ENCODE measurements at places on chromosomes 3 and 15.

DNA sequence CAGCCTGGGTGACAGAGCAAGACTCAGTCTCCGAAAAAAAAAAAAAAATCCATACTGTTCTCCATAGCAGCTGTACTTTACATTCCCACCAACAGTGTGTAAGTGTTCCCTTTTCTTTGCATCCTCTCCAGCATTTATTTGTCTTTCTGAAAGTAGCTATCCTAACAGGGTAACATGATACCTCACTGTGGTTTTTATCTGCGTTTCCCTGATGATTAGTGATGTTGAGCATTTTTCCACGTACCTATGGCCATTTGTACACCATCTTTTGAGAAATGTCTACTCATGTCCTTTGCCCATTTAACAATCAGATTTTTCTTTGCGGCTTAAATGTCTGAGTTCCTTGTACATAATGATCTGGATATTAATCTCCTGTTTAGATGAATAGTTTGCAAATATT lies 119.3 kb downstream of the RFX7 start:
- no peak for DNase-seq

DNA sequence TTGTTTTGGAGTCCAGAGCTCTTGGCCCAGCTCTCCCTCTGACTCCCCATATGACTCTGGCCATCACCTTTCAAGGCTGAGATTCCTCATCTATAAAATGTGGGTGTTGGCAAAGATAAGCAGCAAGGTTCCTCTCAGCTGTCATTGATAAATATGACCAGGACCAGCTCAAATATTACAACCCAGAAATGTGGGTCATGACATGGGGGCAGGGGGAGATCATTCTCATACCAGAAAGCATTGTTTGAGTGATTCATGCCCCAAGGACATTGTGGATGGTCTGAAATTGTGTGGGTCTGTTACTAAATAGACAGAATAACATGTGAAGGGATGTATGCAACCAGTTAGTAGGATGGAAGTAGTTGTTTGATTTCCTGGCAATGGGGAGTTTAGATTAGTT lies 13.9 kb downstream of the UPK1B start:
- DNase-seq: no peak

DNA sequence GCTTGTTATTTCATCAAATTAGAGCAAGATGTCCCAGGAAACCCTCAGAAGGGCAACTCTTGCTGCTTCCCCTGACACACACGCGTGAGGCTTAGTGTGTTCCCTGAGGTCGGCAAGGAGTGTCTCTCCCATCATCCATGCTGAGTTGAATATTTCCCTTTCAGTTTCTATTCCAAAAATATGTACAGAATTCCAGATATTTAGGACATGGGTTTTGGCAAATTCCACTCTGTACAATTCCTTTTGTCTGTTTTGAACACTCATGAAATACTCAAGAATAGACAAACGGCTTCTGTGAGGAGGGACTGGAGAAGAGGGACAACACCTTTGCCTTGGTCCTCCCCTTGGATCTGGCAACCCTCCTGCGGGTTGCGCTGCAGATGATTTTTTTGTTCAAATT lies 138.0 kb downstream of the DUT start:
- DNase-seq: no peak

GRCh38 chr3:52986938-52987337 lies 58.9 kb downstream of the SFMBT1 start:
- DNase-seq: no peak

GRCh38 chr3:138371070-138371965 lies 22.9 kb downstream of the MRAS start:
- DNase-seq: no peak

DNA sequence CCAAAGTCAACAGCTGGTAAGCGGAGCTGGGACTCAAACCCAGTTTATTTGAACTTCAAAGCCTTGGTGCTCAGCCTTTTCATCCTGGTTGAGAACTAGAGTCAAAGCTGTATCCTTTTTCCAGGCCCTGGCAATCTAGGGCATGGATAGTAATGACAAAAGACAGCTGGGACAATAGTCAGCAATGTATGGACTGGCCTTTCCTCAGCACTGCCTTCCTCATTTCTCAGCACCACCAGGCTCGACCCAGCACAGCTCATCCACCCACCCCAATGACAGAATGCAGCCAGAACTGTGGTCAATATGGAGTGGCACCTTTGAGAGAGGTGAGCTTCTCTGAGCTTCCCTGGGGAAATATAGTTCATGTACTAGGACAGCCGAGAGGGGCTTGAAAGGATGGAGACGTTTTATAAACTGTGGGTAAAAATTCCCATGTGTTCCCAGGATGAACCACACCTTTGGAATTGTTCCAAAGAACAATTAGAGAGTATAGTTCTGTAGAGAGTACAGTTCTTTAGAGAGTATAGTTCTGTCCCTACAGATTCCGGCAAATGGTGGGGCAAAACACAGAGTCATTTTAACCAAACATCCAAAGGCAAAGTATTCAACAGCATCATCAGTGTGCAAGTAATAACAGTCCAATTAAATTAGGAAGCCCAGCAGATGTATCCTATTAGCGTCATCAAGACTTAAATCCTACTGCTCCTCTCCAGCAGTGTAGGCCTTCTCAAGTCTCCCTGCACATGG lies 30.2 kb upstream of the IREB2 start:
- DNase-seq: no peak

DNA sequence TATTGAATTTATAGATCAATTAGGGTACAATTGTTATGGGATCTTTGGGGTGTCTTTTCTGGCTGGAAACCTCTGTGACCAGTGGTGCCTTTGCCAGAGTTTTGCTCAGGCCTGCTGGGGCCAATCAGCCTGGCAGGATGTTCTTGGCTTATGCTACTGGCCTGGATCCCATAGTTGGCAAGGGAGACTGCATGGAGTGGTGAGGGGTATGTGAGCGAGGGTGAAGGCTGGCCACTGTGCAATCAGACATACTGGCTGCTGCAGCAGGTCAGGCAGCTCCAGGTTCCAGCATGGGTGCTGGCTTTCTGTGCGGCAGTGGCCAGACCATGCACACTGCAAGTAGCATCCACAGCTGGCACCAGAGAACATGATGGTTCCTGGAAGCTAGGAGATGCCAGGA lies 1053.2 kb upstream of the GBE1 start:
- no peak for DNase-seq

GRCh38 chr15:39931615-39932014 lies 2.3 kb upstream of the EIF2AK4 start:
- no peak for DNase-seq

GRCh38 chr3:49779358-49780079 lies 6.8 kb downstream of the IP6K1 start:
- DNase-seq: no peak

GRCh38 chr15:98699591-98700424 lies 51.5 kb downstream of the IGF1R start:
- no peak for DNase-seq

DNA sequence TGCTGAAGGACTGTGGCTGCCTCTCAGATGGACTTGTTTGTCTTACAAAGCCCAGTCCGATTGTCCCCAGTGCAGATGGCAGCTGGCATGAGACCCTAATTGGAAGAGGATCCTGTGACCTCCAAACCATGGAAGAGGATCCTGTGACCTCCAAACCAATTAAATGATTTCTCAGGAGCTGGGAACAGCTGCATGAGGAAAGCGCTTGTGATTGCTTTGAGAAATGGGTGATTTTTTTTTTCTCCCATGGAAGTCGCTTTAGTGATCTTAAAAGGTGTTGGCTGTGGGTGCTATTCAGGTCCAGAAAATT lies 68.4 kb upstream of the LARS2 start:
- DNase-seq: no peak

- DNase-seq: no peak
These were observed 1.2 kb downstream of the KIF23 start for GRCh38 chr15:69415381-69415780.

DNA sequence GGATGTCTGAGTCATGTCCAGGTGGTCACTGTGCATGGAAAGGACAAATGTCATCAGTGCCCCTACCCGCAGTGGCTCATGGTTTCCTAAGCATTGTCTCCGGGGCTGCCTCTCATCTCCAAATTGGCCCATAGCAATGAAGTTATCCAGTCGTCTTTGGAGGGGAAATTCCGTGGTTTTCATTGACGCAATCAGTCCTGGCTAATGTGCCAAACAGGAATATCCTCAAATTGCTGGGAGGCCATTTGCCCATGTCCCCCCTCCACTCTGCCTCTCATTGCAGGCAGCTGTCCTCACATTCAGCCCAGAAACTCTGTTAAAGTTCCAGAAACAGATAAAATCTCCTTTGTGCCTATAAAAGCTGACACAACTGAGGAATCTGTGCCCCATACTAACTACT lies 81.6 kb downstream of the MCTP2 start:
- DNase-seq: no peak

GRCh38 chr3:158701420-158702065 lies 29.1 kb upstream of the LXN start:
- DNase-seq: no peak

DNA sequence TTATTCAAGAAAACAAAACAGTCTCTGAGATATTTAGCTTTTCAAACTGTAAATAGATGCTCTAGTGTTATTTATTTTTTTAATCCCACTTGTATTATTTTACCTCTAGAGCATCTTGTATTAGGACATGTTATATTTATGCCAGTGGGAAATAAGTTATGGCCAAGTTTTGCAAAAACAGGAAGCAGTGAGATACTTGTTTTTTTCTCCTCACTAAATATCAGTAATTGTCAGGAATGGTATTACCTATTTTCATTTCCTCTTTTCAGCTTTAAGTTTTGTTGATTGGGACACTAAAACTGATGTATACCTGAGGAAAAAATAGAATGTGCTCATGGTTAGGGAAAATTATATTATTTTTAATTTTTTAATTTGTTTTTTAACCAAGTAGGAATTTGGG lies 8.6 kb upstream of the IL20RB start:
- DNase-seq: no peak

DNA sequence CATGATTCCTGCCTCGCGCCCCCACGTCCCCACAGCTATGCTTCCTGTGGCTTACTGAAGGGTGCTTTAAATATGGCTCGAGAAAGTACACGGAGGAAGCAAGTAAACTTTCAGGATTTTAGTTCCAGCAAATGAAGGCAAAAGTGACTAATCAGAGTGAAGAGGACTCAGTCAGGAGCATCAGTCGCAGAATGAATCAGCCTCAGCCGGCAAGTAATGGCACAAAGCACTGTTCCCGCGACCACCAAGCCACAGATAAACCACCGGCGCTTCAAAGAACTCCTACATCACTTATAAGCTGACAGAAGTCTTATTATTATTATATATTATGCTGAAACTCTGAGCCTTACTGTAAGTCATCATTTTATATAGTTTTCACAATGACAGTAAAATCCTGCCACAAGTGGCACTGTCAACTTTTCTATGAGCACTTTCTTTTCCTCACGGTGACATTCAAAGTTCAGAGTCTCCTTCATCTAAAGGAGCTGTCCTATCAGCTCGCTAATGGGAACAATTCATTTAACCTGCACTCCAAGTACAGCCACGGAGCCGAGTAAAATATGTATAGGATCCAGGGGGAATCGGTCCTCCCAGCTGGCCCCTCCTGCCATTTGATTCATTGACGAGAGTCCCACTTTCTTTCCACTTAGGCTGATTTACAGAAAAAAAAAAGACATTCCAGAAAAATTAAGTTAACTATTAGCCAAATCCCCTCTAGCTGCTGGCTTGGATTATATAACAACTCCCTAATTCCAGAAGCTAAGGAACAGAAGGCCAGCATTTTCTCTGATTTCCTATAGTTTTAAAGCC lies 217.0 kb upstream of the ICE2 start:
- DNase-seq: no peak

- DNase-seq: no peak
These were observed 245.1 kb downstream of the ADAMTS17 start for GRCh38 chr15:100096700-100097099.

- DNase-seq: peak; percentile 28
These were observed 353.3 kb downstream of the LPP start for GRCh38 chr3:188507244-188507720.

GRCh38 chr3:127070776-127071175 lies 87.9 kb downstream of the PLXNA1 start:
- DNase-seq: no peak

DNA sequence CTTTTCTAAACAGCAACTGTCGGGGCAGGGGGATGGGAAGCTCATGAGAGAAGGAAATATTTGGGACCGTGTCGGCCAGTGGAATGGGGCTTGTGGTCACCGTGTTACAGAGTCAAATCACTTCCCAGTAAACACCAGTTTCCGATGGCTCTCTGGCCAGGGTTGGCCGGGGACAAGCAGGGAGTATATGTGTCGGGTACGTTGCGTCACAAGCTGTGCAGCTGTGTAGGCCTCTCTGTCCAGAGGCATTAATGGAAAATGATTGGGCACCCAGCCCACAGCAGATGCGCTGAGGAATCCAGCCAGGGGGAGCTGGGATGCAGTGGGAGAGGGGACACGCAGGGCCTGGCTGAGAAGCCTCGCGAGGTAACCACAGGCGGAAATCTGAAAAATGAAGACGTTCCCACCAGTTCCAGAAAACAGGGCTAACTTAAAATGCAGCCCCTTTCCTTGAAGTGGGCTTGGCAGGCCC lies 15.8 kb upstream of the ALDH1A3 start:
- DNase-seq: no peak

DNA sequence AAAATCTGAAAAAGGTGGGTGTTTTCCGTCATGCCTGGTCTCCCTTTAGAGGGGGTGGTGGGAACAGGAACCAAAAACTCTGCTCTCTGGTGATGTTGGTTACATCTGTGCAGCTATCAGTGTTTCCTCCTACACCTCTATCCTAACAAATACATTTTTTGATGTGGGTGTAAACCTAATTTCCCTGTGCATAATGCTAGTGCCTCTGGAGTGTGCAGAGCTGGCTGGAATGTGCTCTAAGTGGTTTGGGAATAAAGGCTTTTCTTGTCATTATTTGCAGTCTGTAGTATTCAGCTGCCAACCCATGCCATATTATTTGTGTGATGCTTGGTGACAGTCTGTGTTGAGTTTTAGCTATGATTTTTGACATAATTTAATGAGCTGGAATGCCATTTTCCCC lies 547.6 kb downstream of the NLGN1 start:
- DNase-seq: no peak

DNA sequence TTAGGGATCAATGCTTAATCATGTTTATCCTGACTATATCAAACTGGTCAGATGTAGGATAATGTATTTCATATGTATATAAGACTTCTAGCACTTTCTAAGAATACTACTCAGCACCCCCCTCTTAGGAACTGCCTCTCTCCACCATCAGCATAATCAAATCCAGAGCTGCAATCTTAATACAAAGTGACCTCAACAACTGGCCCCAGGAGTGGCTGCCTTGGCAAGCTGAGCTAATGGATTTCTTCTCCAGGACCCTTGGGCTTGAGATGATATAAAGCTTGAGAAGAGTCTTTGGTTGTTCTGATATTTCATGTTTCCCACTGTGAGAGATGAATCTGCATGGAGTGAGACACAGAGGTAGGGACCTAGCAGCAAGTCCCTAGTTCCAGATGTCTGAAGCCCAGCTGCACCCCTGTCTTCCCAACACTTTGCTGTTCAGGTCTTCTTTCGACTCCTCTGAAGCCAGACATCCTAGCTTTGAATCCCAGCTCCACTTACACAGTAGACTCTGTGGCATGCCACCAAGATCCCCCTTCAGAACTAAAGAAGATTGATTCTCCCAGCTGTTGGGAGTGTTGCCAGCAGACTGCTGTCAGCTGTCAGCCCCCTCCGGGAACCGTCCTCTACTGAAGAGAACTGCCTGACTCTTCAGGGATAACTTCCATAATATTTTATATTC lies 309.3 kb upstream of the UBE2E2 start:
- no peak for DNase-seq

Data from SIG-M5 (cell line).